ENCODE measurements at places on chromosomes 4 and X.

DNA sequence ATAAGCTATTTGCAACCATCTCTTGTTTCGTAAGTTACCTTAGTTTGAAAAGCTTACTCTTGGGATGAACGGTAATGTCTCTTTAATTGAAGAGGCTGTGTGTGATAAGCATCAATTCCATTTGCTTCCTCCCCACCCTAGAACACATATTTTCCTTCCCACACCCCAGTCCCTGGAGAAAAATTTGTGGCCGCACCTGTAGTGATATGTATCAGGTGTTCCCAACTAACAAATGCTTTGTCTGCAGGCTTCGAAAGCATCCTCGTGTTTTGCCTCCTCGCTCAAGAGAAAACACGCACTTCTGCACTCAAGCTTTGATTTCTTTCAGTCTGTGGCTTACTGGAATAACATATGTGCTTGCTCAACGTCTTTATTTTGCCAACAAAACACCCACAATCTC is 143.8 kb upstream of the OTUD4 start:
- DNase-seq: no peak

DNA sequence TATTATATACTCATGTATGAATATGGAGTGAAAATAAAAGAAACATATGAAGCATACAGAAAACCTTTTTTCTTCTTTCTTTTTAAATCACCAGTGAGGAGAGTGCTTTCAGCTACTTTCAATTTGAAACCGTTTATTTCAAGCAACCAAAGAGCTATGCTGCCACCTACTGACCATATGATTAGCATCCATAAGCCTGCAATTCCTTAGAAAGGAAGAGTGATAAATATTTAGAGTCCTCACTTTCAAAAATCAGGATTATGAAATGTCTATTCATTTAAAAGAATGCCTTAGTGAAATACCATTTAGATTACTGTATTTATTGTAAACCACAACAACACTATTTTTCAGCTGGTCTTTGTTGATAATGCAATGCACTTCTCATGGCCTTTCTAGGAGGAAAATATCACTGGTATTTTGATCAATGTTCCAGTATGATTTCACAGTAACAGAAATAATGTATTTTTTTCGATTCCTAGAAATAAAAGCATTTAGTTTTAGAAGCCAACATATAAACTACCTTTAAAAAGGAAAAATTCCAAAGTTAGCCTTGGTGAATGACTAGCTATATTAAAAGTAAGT is 667.6 kb downstream of the PCDH18 start:
- peak; percentile 16 for DNase-seq

- no peak for DNase-seq
These were observed 297.2 kb upstream of the AADAT start for GRCh38 chr4:170386971-170387370.

DNA sequence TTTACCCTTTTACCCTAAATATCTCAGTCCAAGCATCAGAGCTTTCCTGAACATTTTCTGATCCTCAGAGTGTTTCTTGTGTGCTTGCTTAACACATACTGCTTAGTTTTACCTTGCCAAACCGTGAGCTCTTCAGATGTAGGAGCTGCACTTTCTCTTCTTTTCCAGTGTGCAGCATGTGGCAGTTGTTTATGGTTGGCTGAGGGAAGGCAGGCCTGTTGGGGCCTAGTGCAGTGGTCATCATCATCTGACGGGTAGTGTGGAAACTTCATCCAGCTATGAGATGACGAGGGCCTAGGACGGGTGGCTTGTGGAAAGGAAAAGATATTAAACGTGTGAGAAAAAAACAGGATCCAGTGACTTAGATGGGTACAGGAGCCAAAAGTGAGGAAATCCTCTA is 21.5 kb downstream of the VBP1 start:
- DNase-seq: no peak

DNA sequence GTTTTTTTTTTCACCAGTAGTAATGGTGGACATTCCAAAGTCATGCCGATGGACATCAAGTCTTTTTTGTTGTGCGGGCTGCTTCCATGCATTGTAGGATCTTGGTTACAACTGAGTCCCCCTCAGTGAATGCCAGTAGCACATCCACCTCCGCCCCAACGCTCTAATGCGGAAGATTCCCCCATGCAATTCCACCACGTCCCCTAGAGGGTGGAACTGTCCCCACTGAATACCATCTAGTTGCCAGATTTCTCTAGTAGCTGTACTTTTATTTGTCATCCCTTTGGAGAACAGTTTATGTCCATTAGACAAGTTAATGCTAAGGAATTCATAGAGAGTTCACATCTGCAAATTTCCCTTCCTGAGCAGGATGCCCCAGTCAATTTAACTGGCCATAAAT is 6.7 kb downstream of the SHISA3 start:
- no peak for DNase-seq

GRCh38 chr4:88818631-88819470 is 121.2 kb upstream of the NAP1L5 start:
- peak; percentile 22 for DNase-seq

- no peak for DNase-seq
These were observed 932.7 kb downstream of the FAT4 start for GRCh38 chr4:126247409-126247808.

GRCh38 chr4:151206241-151207005 is 70.5 kb upstream of the PRSS48 start:
- no peak for DNase-seq

GRCh38 chrX:72620550-72621145 is 48.0 kb upstream of the HDAC8 start:
- peak; percentile 34 for DNase-seq

DNA sequence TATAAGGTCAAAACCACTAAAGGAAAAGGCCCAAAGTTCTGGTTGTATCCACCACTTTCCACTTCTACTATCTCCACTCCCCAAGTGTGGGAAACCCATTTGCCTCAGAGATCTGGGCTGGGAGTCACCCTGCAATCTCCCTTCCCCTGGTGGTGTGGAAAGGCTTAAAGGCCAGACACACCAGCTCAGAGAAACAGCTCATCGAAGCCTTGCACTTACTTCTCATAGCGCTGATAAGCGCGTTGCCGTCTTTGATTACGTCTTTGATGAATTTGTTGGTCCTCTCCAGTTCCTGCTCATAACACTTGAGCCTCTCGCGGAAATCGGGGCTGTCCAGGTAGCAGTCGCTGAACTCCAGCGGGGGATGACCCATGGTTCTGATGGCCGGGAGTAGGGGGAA is 647 bp downstream of the OPHN1 start:
- no peak for DNase-seq

GRCh38 chrX:138856881-138857604 is 145.5 kb upstream of the FGF13 start:
- DNase-seq: no peak

GRCh38 chr4:99468889-99469288 is 33.7 kb upstream of the ADH7 start:
- DNase-seq: no peak

GRCh38 chrX:53714580-53715345 is 28.2 kb upstream of the HUWE1 start:
- DNase-seq: peak; percentile 50

DNA sequence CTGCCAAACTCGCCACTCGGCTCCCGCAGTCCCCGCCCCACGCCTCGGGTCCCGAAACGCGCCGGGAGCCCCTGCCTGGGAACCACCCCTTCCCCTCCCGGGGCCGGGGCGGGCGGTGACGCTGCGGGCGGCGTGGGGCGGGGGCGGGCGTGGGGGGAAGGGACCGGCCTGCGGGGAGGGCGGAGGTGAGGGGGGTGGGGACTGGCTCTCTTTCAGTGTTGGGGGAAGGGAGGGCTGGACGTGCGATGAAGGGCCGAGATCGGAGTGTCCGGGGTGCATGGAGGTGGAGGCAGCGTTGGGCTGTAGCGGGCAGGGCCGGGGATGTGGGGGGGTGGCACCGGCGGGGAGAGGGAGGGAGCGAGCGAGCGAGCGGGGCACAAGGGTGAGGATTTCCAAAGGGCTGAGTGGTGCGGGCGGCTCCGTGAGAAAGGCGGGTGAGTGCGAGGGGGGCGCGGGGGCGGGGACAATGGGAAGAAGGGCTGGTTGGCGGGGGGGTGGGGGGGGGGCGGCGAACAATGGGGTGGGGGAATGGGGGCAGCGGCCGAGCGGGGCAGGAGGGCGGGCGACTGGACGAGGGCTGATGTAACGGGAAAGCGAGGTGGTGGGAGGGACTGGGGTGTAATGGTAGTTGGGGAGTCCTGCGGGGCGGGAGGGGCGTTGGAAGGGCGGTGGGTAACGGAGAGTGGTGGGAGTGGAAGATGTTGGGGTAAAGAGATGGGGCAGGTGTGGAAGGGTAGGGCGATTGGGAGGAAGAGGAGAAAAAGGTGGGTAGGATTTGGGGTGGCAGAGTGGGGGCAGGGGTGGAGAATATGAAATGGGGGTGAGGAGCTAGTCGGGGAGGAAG is 578 bp downstream of the DCUN1D4 start:
- peak; percentile 64 for DNase-seq

- no peak for DNase-seq
These were observed 45.9 kb downstream of the PDGFRA start for GRCh38 chr4:54274795-54275665.

GRCh38 chr4:40837094-40837870 is 87.5 kb downstream of the NSUN7 start:
- DNase-seq: no peak

GRCh38 chrX:96650023-96650422 is 34.6 kb upstream of the DIAPH2 start:
- no peak for DNase-seq

DNA sequence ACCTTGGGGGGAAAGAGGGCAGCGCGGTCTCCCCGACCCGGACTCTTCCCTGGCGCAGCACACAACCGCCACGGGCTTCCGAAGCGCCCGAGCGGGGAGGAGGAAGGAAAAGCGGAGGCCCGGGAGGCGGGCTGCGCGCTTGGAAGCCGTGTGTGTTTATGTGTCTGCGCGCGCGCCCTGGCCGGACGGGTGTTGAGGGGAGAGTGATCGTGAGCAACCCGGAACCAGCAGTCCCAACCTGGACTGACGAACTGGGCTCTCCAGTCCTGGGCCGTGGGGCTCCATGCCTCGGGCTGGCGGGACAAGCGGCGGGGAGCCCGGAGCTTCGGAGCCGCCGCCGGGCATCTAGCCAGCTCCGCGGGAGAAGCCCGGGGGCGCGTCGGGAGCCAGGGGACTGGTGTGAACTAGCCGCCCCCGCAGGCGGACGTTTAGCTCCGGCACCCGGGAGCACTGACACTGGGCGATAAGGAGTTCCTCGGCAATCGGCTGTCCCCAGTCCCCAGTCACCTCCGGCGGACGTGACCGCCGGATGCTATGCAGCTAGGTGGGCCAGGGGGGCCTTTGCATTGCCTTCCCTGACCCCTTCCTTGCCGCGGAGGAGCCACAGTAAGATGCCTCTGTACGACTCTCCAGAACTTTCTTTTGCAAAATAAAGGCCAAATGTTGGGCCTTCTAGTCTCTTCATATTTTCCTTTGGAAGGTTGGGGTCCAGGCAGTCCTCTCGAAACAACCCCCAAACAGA is 74.8 kb upstream of the BCOR start:
- DNase-seq: peak; percentile 45

GRCh38 chr4:113322736-113323135 is 273.3 kb downstream of the ANK2 start:
- no peak for DNase-seq

GRCh38 chr4:140049024-140049848 is 104.7 kb downstream of the MAML3 start:
- DNase-seq: peak; percentile 38

GRCh38 chr4:32199639-32200038 is 1479.5 kb downstream of the PCDH7 start:
- no peak for DNase-seq

DNA sequence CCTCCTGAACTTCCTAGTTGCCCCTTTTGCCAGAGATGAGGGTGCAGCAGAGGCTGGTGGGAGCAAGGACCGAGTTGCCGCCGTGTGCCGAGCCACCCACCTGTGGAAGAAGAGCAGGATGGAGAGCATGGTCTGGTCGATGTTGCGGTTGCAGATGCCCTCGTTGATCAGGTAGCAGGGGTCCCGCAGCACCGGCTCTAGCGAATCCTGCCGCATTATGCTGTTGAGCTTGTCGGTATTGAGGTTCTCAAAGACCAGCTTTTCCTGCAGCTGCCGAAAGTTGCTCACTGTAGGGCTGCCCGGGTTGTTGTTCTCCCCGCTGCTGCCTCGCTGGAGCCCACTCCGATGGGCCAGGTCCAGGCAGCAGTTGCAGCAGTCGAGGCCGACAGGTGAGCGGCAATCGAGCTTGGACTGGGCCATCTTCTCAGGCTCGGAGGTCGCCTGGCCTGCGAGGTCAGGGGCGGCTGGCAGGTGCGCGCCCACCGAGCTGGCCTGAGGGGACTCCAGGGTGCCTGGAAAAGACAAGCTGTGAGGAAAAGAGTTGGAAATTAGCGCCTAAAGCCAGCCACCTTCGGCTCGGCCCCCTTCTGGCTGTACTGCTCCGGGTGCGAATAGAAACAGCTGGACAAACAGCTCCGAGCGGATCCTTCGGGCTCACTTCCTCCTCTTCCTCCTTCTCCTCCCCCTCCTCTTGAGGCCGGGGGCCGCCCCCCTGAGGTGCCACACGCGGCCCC is 420 bp downstream of the TSC22D3 start:
- DNase-seq: peak; percentile 6

- DNase-seq: no peak
These were observed 672.2 kb downstream of the TRAM1L1 start for GRCh38 chr4:116413222-116413621.

- no peak for DNase-seq
These were observed 1368.2 kb downstream of the STIM2 start for GRCh38 chr4:28228561-28229491.

DNA sequence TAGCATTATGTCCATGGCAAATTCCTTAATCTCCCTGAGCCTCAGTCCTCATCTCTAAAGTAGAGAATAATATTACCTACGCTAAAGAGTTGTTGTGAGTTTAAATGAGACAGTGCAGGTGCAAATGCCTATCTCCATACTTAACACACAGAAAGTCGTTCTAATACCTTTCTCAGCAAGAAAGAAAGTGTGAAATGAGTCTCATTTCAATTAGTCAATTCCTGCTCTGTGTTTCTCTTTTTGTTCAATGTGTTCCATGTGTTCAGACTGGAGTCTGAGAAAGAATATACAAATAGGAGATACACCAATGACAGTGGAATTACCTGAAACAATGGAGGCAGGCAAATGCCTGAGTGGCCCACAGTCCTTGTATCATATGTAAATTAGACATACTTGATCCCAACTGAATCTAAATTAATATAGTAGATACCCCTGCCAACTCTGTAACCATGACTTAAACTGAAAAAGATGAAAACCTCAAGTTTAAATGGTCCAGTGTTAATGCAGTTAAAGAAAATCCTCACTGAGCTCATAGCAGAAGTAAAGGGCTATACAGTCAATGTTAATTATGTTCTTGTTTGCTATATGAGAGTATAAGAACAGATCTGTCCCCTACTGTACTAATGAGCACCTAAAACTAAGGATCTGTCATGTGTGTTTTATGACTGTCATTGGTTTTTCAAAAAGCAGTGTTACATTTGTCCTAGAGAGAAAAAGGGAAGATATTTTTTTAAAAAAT is 68.2 kb downstream of the GPC3 start:
- DNase-seq: no peak

- DNase-seq: no peak
These were observed 162.0 kb upstream of the GATB start for GRCh38 chr4:151922811-151923210.

DNA sequence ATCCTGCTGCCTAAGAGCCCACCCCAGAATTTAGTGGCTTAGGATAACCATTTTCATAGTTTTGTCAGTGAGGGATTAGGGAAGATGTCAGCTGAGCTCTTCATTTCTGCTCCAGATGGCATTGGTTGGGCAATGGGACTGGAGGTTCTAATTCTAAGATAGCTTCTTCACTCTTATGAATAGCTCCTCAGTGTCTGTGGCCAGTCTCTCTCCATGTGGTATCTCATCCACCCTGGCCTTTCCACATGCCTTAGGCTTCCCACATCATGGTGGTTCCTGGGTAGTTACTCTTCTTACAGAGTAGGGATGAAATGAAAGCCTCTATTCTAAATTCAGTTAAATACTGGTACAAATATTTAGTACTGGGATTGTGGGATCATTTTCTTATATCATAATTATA is 31.3 kb downstream of the REPS2 start:
- DNase-seq: no peak

All from stimulated activated naive CD8-positive, alpha-beta T cell treated with anti-CD3 and anti-CD28 coated beads, Interleukin-15, Interleukin-2, amounts not matched to agents 100 U/mL and 50 U/mL, for 24 hours (primary cell).